Muscle of leg (tissue), 16 donors: ENCODE measurements at places on chromosomes 13 and 19. TPM values are rescaled to one million over a fixed set of nuclear protein-coding genes. Genes with fewer than 3 reads are reported as not detected.

The CERS1 gene
- 15.3 TPM for total RNA-seq

The PPM1N gene
- total RNA-seq: 0.18 TPM

The ZNF723 gene
- not detected for total RNA-seq

The ITGBL1 gene
- total RNA-seq: 12.9 TPM

The ANGPTL4 gene
- total RNA-seq: 1.2 TPM

The HSPB6 gene
- 46.7 TPM for total RNA-seq

The CDX2 gene
- not detected for total RNA-seq

The ANGPTL8 gene
- 0.44 TPM for total RNA-seq

The KLK4 gene
- not detected for total RNA-seq

The MPHOSPH8 gene
- total RNA-seq: 16.3 TPM

The NLRP5 gene
- total RNA-seq: not detected

The EDNRB gene
- total RNA-seq: 11.4 TPM

The ANKLE1 gene
- total RNA-seq: 0.44 TPM

The DHX34 gene
- total RNA-seq: 7.9 TPM

The INSR gene
- total RNA-seq: 17.9 TPM

The CYP2S1 gene
- 0.09 TPM for total RNA-seq

The CRYL1 gene
- total RNA-seq: 24.2 TPM

The ZFP36 gene
- 14.2 TPM for total RNA-seq

The DAND5 gene
- total RNA-seq: 0.04 TPM

The EPS8L1 gene
- 2.3 TPM for total RNA-seq

The CACNG6 gene
- 21.5 TPM for total RNA-seq

The CEACAM3 gene
- total RNA-seq: 0.09 TPM

The CKM gene
- 2,005 TPM for total RNA-seq

The VSTM2B gene
- total RNA-seq: 0.27 TPM

The CYP2F1 gene
- not detected for total RNA-seq

The CGB8 gene
- 0.31 TPM for total RNA-seq

The BRCA2 gene
- total RNA-seq: 3.4 TPM

The LIM2 gene
- total RNA-seq: not detected

The ZNF430 gene
- total RNA-seq: 8.2 TPM

The ADGRE3 gene
- total RNA-seq: 0.04 TPM

The ILF3 gene
- 72.9 TPM for total RNA-seq
